ENCODE measurements at places on chromosomes 2 and 18. TPM values are rescaled to one million over a fixed set of nuclear protein-coding genes. Genes with fewer than 3 reads are reported as not detected.

Gene CYP27A1
- 4.4 TPM for total RNA-seq

Gene NR4A2
- total RNA-seq = 6.1 TPM

Gene MGAT4A
- 24.8 TPM for total RNA-seq

Gene PLGLB2
- 2.2 TPM for total RNA-seq

Gene ICA1L
- total RNA-seq = 99.8 TPM

Gene RBBP8
- 9.8 TPM for total RNA-seq

Gene APLF
- total RNA-seq = 4.7 TPM

Gene HOXD12
- not detected for total RNA-seq

Gene VAMP8
- total RNA-seq = 0.74 TPM

Gene STEAP3
- total RNA-seq = under 0.01 TPM

Gene CHN1
- 41.1 TPM for total RNA-seq

All from temporal lobe (tissue), 4 donors.